ENCODE measurements at places on chromosomes 16 and 17.
A peak's percentile ranks its signal among the peaks of the same experiment; 100 is the strongest.

DNA sequence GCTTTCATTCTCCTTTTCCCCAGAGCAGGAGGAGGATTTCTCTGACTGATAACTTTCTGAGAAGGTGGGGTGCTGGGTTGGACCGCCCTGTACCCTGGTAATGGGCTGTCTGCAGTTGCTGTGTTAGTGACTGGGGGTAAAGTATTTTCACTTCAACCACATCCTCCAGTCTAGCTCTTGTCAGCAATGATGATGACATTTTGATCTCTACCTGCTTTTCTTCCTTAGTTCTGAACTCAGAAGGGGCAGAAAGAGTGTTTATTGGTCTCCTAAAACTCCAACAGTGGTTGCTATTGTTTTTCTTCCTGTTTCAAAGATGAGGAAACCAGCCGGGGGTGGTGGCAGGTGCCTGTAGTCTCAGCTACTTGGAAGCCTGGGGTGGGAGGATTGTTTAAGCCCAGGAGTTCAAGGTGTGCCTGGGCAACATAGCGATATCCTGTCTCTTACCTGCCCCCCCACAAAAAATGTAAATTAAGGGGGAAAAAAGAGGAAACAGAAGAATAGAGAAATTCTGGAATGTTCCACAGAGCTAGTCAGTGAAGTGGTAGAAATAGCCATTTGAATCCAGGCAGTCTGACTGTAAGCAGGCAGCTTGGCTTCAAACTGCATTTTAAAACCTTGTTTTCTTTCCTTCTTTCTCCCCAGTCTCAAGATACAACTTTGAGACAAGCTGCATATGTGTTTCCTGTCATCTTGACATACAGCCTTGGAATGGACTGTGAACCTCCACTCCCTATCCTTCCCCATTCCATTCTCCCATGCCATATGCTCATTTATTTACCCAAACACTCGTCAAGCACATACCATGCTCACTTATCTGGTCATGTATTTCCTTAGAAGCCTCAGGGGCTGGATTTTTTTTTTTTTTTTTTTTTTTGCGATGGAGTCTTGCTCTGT lies 3.3 kb upstream of the N4BP1 start:
- DNase-seq, result peak; percentile 78

DNA sequence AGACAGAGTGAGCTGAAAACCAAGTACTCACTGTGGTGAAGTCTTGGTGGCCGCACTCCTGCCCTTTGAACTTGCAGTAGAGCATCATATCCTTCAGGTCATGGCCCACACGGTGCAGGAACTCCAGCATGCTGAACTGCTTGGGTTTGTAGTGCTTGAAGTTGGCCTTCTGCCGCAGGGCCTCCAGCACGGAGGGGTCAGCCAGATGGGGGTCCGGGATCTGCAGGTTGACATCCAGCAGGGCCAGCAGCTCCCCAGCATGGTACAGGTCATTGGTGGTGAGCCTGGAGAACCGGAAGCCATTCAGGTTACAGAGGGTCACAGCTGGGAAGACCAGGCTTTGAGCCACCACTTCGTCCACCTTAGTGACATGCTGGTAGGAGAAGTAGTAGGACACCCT lies 99.1 kb upstream of the CCL2 start:
- DNase-seq, result no peak

DNA sequence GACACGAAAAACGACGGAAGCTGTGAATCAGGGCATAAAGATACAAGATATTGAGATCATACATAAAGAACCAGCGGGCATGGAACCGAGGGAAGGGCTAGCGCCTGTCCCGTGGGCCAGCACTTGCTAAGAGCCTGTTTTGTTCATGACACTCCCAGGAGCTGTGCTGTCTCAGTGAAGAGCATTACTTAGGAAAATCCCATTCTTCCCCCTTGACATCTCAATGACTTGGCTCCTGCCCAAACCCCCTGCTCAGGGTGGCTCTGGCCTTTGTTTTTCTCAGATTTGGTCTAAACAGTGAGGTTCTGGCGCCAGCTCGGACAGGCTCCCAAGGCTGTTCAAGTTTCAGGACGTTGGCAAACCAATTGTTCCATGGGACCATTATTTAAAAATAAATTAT lies 79.1 kb upstream of the SEC14L1 start:
- DNase-seq, result no peak

DNA sequence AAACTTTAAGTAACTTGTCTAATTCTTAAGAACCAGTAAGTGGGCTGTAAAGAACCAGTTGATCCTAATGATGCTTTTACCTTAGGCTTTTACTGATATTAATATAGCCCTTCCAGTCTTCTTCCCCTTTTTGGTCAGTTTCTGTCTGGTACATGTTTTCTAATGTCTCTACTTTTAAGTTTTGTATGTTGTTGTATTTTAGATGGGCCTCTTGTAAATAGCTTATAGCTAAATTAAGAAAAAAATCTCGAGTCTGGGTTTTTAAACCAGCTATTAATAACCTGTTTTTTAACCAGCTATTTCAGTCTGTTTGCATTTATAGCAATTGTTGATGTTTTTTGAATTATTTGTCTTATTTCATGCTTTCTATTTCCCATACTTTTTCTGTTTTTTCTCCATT lies 79.0 kb downstream of the PITPNC1 start:
- no peak for DNase-seq

DNA sequence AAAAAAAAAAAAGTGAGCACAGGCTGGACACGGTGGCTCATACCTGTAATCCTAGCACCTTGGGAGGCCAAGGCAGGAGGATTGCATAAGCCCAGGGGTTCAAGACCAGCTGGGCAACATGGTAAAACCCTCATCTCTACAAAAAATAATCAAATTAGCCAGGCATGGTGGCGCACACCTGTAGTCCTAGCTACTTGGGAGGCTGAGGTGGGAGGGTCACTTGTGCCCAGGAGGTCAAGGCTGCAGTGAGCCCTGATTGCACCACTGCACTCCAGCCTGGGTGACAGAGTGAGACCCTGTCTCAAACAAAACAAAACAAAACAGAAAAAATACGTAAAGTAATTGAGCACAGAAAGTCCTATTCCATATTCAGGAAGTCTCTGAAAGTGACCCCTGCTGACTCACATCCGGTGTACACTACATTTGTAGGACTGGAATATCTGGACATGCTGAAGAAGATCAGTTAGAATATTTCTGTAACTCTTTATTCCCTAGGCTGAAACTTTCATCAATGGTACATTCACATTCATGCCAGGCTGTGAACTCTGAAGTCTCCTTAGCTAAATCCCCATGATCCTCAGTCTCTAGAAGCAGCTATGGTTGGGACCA lies 66.0 kb upstream of the HAS3 start:
- no peak for DNase-seq
